ENCODE measurements at places on chromosomes 6 and 20.

GRCh38 chr20:34569598-34569997, 11.1 kb downstream of the MAP1LC3A start:
- DNase-seq, result no peak

GRCh38 chr20:63740070-63740626, 572 bp downstream of the SLC2A4RG start:
- DNase-seq, result peak; percentile 23

DNA sequence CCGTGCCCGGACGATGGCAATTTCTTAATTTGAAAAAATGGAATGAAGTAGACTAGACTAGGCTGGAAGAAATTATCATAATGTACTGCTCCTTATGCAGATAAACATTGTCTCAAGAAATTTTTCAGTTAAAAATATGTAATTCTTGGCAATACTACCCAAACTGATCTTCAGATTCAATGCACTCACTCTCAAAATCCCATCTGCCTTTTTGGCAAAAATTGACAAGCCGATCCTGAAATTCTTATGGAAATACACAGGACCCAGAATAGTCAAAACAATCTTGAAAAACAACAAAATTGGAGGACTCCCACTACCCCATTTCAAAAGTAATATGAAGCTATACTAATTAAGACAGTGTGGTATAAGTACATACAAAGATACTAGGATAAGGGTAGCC, 19.0 kb downstream of the SLC23A2 start:
- no peak for DNase-seq

DNA sequence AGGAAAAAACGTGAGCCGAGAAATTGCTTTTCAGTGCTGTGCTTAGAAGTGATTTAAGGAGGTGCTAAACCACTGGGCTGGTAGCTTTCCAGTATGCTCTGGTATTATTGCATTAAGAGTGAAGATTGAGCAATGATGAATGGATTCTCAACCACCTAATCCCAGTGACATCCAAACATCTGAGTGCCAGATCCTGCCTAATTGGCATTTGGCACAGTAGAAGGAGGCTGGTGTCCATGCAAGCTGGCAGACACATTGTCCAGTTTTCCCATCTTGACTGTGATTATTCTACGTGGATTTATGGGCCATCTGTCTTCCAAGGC, 398.0 kb upstream of the PLCB4 start:
- no peak for DNase-seq

GRCh38 chr6:107769053-107769658, 55.0 kb downstream of the SCML4 start:
- DNase-seq, result no peak

GRCh38 chr20:23456409-23456808, 3.7 kb upstream of the CST11 start:
- DNase-seq, result no peak

DNA sequence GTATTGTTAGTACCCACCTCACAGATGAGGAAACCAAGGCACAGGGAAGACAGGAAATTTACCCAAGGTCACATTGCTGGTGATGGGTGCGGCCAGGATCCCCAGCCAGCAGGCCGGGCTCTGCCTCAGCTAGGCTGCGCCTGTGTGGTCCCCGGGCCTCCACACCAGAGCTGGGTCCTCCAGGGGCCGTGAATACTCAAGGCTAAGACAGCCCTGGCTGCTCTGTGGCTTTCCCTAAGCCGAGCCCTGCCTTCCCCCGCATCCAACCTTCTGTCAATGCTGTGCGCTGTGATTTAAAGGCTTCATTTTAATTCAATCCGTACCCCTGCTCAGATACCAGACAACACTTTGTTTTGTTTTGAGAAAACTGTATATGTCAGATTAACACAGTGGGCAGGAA, 246.7 kb downstream of the TTLL2 start:
- no peak for DNase-seq

DNA sequence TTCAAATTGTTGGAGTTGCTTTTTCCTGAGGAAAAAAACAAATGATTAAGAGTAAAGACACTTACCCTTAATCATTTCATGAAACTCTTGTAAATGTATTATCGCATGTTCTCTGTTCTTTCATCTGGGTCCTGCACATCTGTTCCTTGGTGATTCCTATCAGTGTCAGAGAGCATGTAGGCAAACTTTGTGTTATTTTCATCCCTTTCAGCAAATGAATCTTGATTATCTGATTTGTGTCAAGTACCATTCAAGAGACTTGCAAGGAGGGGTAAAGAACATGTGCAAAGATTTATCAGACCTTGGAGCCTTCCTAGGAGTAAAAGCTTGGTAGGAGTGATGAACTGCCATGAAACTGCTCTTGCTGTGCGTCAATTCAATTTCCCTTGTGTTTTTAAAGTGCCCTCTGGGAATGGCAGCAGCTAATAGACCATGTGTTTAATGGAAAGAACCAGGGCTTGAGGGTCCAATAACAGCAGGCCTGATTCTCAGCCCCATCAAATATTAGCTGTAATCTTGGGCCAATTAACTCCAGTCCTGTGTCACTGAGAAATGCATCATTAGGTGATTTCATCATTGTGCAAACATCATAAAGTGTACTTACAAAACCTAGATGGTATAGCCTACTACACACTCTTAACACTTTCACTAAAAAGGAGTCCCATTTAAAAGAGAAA, 118.9 kb upstream of the CEP85L start:
- DNase-seq, result no peak
